Prostate gland (tissue), 2 donors: ENCODE measurements at places on chromosomes 3 and 15. TPM values are rescaled to one million over a fixed set of nuclear protein-coding genes. Genes with fewer than 3 reads are reported as not detected.
A peak's percentile ranks its signal among the peaks of the same experiment; 100 is the strongest.

- DNase-seq: no peak
Observed at GRCh38 chr3:141878326-141878725, 1.9 kb downstream of the ATP1B3 start.

GRCh38 chr3:62632510-62633294 is 242.5 kb downstream of the CADPS start:
- no peak for DNase-seq

DNA sequence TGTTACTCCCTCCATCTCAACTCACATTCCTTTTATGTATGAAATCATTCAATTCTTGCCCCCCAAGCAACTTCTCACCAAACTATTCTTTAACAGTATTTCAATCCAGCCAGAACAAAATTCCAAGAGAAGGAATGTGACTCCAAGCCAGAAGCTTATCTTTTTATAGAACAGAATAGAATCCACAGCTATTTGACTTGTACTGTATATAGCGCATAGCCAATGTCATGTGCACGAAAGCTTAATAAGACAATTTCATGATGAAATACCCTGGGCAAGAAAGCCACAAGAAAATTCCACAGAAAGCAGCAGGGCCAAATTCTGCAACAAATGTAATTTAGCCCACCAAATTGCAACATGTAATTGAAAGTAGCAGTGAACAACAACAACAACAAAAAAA is 127.6 kb upstream of the UBE2E2 start:
- no peak for DNase-seq

DNA sequence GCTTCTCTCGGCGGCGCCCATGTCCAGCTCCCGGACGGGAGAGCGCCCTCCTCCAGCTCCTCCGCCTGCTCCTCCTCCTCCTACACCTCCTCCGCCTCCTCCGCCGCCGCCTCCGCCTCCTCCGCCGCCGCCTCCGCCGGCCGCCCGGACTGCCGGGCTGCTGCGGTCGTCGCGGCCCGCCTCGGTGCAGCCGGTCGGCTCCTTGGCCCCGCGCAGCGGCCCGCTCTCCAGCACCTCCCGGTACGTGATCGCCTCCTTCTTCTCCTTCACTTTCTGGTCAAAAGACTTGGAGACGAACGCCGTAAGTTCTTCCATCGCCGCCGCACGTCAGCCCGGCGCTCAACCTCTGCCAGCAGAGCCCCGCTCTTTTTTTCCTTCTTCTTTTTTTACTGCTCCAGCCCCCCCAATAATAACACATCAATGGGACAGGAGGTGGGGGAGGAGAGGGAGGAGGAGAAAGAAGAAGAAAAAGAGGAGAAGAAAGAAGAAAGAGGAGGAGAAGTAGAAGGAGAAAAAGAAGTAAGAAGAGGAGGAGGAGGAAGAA is 438 bp downstream of the SHOX2 start:
- DNase-seq: no peak

Gene MAN2A2
- total RNA-seq: 113 TPM

GRCh38 chr3:67580430-67581000 is 73.9 kb downstream of the SUCLG2 start:
- DNase-seq: no peak

Gene PDZRN3
- 143 TPM for total RNA-seq

Gene CCR3
- not detected for total RNA-seq

Gene CHRM5
- not detected for total RNA-seq

DNA sequence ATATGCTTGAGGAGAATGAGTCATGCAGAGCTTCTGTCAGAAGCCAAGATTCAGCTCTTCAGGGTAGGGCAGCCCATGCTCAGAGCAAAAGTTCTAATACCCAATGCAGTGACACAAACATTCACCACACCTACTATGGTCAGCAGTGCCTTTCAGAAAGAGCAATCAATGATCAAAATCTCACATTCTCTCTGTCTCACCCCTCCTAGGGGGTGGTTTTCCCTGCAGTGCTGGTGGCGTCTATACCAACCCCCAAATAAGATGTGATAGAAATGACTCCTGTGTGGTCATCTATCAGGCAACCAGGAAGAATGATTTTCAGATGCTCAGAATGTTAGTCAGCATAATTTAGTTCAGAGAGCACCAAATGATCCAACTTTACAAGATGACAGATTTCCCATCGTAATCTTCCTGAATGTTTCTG is 385.3 kb downstream of the NTRK3 start:
- no peak for DNase-seq

Gene TIPARP
- total RNA-seq: 31.9 TPM

GRCh38 chr15:61841466-61841865 is 218.8 kb downstream of the VPS13C start:
- no peak for DNase-seq

DNA sequence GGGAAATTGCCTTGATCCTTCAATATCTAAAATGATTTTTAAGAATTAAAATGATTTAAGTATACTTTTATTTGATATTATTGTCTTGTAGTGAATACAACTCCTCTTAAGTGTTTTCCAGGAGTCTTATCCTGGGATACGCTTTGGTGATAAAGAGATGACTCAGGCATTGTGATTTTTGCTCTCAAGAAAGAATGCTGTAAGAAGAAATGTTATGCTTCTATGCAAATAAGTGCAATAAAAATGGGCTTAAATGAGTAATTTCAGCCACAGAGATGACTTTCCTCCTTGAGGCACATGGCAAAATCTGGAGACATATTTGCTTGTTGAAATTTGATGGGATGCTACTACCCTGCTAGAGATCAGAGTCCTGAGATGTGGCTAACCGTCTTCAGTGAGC is 358.6 kb upstream of the BCHE start:
- DNase-seq: no peak

- DNase-seq: no peak
Observed at GRCh38 chr3:66910266-66911055, 87.6 kb upstream of the KBTBD8 start.

GRCh38 chr3:57152151-57153143 is 12.7 kb downstream of the IL17RD start:
- no peak for DNase-seq

GRCh38 chr3:23129817-23130216 is 73.3 kb upstream of the UBE2E2 start:
- DNase-seq: peak; percentile 59

DNA sequence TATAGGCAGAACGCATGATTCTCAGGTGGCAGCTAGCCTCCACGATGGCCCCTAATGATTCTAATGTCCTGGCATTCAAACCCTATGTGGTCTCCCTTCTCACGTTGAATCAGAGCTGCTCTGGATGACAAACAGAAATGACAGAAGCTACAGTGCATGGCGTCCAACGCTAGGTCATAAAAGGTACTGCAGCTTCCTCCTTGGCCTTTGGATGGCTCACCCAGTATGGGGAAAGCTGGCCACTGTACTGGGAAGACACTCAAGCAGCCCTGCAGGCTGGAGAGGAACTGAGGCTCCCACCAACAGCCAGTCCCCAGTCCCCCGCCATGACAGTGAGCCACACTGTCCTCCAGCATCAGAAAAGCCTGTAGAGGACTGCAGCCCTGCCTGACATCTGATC is 286.3 kb downstream of the FAM43A start:
- DNase-seq: no peak

GRCh38 chr3:25372167-25372566 is 55.9 kb upstream of the RARB start:
- DNase-seq: no peak

Gene CPLX3
- 59.8 TPM for total RNA-seq

DNA sequence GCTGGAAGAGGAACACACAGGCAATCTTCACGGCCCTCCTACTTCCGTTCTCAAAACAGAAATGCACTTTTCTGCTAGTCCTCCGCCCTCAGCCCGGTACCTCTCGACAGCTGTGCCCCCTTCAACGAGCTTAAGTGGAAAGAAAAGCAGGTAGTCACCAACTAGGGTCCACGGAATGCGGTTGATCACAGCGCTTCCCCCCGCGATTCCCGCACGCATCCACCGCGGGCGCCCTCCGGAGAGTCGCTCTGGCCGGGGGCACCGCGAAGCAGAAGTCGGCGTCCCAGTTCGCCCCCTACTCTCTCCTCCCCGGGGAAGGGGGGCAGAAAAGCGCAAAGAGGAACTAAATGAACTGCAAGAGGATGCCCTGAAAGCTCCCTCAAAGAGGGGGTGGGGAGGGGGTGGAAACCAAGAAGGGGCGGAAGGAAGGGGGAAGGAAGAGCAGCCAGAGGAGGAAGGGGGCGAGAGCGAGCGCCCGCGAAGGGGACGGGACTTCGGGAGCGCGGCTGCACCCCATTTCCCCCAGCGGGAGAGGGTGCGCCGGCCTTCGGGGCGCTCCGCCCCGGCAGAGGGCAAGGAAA is 738 bp downstream of the ACAP2 start:
- DNase-seq: peak; percentile 17

DNA sequence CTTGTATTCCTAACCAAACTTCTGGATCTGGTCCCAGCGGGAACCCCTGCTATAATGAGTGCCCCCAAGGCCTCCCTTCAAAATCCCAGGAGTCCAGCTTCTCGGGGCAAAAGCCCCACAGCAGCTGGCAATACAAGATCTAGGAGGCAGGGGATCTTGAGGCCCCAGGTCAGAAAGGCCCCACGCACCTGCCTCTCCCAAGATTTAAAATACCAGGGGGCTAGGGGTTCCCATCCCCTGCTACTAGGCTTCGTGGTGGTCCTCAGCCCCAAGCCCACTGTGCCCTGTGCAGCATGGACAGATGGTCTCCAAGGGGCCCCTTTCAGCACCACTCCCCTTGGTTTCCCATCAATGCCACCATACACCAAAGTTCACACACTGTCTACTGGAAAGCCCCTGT is 15.8 kb upstream of the CYP11A1 start:
- DNase-seq: no peak

DNA sequence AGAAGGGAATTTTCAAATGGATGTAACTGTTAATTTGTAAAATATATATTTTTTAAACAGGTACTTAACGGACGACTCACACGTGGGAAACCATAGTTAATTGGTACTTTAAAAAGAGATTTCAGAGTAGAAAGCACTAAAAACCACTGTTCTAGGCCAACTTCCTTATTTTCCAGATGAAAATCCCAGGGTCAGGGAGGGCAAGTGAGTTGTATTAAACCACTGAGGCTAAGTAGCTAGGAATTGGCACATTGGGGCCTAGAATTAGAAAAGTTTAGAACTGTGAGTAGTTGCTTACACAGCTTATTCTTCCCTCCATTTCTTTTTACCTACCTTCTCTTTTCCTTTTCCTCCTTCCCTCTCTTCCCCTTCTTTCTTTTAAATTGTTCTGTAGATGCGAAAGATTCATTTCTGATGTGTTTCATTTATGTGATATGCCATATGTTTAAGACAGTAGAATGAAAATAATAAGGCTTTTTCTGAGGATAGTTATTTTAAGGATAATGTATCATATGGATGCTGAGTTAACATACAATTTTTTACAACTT is 4.1 kb upstream of the UTS2B start:
- DNase-seq: no peak

GRCh38 chr15:92653836-92654539 is 1.6 kb downstream of the FAM174B start:
- DNase-seq: peak; percentile 85

- DNase-seq: no peak
Observed at GRCh38 chr3:140529096-140529495, 148.8 kb upstream of the TRIM42 start.

DNA sequence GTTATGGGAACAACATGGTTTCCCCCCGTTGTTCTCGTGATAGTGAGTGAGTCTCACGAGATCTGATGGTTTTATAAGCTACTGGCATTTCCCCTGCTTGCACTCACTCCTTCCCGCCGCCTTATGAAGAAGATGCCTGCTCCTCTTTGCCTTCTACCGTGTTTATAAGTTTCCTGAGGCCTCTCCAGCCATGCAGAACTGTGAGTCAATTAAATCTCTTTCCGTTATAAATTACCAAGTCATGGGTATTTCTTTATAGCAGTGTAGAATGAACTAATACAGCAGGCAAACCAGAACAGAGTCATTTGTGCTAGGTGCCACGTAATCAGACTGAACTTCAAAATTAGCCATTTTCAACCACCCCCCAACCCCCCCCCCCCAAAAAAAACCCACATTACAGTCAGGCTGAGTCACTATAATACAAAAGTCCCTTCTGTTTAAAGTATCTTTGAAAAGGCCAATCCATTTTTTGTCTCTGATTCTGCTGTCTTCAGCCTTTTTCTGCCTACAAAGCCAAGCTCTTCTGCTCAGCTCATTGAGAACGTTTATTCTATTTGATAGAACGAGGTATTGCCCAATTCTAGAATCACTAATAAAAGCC is 4.1 kb downstream of the OR4F6 start:
- no peak for DNase-seq

DNA sequence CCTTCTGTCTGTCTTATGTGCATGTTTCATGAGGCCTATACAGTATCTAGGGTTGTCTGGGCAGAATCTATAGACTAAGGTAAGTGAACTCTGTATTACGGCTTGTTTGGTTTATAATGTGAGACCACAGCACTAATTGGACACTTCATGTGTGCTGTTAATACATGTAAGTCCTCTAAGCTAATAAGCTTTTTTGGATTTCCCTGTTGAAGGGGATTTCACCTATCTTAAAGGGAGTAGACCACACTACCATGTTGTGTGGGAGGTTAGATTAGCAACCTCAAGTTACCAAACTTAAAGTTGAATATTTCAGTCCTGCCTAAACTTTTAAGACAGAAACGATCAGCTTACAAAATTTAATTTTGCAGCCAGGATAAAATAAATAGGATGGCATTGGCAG is 189.8 kb upstream of the GOLIM4 start:
- DNase-seq: no peak

Gene CILP
- total RNA-seq: 27.8 TPM

Gene CFAP92
- 1.7 TPM for total RNA-seq

Gene PCSK6
- total RNA-seq: 4.4 TPM

GRCh38 chr3:85589145-85589544 is 630.4 kb downstream of the CADM2 start:
- DNase-seq: no peak

GRCh38 chr3:167823738-167824137 is 88.2 kb downstream of the SERPINI1 start:
- DNase-seq: no peak

Gene TMEM43
- total RNA-seq: 80.5 TPM

Gene RTP1
- not detected for total RNA-seq
